Astrocyte of the cerebellum (primary cell): ENCODE measurements at places on chromosomes 13 and 19.

DNA sequence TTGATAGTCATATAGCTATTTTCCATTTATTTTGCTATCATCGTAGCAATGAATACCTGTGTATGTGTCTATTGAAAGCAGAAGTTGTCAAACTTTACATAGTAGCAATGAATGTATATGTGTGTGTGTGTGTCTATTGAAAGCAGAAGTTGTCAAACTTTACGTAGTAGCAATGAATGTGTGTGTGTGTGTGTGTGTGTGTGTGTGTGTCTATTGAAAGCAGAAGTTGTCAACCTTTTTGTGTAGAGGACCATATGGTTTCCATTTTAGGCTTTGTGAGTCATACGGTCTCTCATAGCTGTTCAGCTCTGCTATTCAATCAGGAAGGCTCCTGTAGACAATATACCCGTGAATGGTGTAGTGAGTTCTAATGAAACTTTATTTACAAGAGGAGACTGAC, 20.8 kb downstream of the NLRP4 start:
- no peak for DNase-seq

GRCh38 chr19:7869453-7869909, 4.7 kb downstream of the PRR36 start:
- DNase-seq = no peak

- no peak for DNase-seq
These were observed 1.1 kb upstream of the LMTK3 start for GRCh38 chr19:48512504-48513288.

- no peak for DNase-seq
These were observed 343.8 kb downstream of the MZT1 start for GRCh38 chr13:72383646-72384045.
